Hepatic stellate cell (primary cell): ENCODE measurements at places on chromosomes 1 and 21.

- DNase-seq = no peak
These were observed 22.4 kb downstream of the PTTG1IP start for GRCh38 chr21:44850905-44851657.

DNA sequence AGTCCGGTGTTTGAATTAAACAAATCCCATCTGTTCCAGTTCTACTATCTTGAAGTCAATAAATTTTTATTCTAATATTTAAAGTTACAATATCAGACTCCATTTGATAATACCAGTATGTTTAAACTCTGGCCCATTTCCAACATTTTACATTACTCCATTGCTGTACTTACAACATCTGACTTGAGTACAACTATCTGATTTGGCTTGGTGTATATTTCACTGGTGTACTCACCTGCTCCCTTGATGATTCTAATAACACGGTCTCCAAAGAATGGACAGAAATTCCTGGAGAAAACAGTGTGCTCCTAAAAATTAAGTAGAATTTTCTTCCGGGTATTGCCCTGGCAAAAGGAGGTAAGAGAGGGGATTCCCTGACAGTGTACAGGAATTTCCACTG lies 680.5 kb upstream of the ADAMTS5 start:
- DNase-seq = no peak

- no peak for DNase-seq
These were observed at the start of gene SIM2 for GRCh38 chr21:36698981-36699545. Gene SIM2, plus strand, starts transcription at chr21:36699115. Its CDS starts 632 bp downstream, at chr21:36699747.

DNA sequence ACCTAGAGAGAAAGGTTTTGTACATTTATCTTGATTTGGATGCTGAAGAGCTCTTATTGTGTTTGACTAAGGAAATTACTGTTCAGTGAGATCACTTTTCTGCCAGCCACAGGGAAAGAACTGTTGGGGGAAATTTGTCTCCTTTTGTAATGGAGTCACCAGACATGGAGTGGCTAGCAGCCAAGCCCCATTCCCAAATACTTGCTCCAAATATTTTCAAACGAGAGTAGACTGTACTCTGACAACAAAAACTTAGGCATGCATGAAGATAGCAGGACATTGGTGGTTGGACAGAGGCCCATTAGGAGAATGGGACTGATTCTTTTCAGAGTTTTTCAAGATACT lies 21.1 kb downstream of the IPO9 start:
- peak; percentile 46 for DNase-seq

GRCh38 chr1:21229246-21230000 lies 52.7 kb upstream of the EIF4G3 start:
- DNase-seq = no peak

DNA sequence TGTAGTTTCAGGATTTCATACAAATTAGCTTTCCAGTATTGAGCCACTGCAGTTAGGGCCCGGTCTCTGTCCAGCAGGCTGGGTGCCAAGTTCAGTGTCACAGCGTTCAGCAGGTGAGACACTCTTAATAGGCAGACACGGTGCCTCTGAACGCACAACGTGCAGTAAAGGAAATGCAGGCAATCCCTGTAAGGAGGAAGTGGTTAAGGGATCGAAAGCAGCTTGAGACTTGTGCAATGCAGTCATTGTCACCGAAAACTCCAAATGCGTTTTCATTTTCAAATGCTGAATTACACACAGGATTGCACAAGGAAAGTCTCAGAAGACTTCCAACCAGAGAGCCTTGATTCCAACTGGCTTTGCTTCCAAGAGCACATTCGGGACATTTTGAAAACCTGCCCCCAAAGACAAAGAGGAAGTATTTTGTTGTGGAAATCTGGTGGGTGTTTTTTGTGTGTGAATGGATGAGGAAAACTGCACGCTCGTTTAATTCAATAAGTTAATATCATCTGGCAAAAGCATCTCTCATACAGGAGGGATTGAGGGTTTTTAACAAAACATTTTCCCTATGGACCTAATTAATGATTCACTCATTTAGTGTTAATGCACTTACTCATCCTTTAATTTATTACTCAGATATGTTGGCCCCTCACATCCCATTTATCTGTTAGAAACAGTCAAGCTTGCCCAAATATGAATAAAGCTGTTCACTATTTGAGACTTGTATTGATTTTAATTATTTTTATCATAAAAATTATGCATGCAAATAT lies 61.6 kb downstream of the PTGS2 start:
- no peak for DNase-seq

DNA sequence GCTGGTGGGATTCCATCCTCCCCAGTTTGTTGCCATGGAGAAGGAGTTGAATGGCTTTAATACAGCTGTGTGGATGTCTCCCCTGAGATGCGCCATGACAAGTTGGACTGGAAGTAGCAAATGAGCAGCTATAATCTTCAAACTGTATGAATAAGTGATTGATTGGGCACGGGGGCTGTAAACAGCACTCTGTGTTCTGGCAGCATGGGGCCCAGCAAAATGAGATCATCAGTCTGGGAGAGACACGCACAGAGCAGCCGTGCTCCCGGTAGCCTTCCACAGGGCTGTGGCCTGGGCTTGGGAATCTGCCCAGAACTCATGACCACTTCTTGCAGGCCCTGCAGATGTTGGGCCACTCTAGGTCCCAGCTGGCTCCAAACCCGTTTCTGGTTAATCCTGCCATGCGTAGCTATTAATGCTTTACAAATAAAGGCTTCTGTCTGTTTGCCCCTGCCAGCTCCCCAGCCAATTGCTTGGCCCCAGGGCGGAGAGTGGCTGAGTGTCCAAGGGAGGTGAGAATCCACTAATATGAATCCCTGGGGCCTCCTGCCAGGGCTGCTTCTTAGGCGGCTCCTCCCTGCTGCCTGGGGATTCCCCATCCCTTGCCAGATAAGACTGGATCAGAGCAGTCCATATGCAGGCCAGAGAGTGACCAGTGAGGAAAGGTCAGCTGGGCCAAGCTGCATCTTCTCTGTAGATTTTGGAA lies 642.9 kb downstream of the AJAP1 start:
- no peak for DNase-seq

DNA sequence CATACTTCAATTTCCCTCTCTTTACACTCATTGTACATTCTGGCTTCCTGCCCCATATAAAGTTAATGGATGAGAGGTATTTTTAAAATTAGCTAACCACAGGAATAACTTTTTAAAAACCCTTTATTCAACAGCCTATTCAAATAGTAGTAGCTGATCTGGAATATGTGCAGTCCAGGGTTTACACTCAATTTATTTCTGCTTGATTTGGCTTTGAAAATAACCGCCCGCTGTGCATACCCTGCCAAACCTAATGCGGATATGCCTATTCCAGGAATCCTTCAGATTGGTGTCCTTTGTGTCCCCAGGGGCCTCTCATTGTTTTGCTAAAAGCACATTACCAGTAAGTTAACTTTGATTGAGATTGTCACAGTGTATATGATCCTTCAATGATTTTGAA lies 1686.2 kb downstream of the PLA2G4A start:
- no peak for DNase-seq

GRCh38 chr1:202656057-202656456 lies 54.2 kb downstream of the SYT2 start:
- no peak for DNase-seq

DNA sequence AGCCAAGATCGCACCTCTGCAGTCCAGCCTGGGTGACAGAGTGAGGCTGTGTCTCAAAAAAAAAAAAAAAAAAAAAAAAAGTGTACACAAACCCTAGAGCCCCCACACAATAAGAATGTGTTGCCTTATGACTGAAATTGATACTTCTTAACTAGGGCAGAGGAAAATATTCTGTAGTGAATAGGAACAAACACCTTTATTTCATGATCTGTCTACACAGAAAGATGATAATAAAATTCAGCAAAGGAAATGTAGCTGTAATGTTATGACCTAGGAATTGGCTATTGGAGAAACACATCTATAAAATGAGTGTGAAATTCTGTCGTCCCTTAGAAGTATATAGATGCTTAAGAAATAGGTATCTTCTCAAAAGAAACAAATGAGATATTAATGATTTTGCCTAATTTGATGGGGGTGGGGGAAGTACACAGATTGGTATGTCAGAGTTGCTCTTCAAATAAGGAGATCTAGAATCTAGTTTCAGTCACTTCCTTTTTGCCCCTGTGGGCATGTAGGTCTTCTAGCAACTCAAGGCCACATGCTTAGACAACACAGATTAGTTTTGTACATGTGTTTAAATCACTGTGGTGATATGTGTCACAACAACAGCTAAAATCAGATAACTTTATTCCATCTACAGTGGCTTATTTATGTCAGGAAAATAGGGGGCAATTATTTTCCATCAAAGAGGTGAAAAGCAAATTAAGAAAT lies 10.7 kb upstream of the GPR25 start:
- DNase-seq = no peak

DNA sequence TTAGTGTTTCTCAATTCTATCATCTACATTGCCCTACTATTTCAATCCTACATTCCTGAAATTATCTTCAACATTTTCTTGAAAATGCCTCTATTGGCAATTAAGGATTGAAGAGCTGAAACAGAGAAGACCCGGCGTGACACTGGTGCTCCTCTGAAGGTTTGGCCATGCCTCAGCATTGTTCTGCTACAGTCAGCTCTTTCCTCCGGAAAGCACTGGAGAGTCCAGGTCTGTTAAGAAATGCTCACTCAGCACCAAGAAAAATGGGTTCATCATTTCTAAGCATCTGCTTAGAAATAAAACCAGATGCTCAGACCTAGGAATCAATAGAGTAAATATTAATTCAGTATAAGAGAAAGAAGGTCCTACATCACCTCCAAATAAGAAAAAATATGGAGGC lies 58.8 kb downstream of the WARS2 start:
- no peak for DNase-seq

- no peak for DNase-seq
These were observed 1.1 kb downstream of the LGALS8 start for GRCh38 chr1:236524895-236525184.

- no peak for DNase-seq
These were observed 159.1 kb upstream of the USP24 start for GRCh38 chr1:55374216-55374615.

GRCh38 chr1:4745560-4745959 lies 91.2 kb downstream of the AJAP1 start:
- DNase-seq = no peak

DNA sequence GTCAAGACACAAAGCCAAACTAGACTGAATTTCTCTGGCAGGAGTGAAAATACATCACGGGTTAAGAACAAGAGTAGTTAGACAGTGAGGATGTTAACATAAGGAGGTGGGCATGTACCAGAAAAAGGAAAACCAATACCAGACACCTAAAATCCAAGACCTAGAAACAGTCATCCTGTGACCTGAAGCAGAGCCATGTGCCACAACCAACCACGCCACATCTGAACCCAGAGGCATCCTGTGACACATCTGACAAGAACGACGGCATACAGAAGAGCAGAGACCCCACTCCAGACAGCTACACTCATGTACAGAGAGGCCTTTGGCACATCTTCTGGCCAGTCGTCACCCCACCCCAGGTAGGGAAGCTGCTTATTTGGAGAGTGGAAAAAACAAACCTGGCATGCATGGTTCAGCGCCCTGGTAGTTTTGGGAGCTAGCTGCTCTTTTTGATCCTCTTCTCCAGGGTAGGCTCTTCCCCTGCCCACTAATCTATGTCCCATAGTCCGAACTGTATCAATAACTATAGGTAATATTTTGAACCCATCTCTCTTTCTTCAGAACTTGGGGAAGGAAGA lies 72.1 kb downstream of the SLC45A1 start:
- DNase-seq = no peak
